Activated T-helper 1 cell treated with Interleukin-2 at 50 U/mL for 16 hours (primary cell): ENCODE measurements at places on chromosomes 5 and 9.

DNA sequence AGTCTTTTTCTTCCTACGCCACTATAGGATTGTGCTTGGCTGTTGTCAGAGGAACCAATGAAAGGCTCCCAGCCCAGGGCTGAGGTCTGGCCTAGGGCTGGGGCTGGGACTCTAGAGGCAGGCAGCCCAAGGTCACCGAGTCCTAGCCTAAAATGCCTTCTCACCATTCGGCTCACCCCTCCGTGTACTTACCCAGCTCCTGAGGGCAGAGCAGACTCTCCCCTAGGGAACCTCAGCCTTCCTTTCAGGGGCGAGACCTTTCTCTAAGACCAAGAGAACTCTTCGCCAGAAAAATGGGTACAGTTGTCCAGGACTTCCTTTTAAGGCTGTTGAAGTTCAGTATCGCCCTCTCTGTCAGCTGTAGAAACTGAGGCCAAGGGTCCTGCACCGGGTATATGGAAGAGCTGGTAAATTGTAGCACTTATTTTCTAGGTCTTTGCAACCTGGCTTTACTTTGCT lies 1.7 kb upstream of the SPRY4 start:
- no peak for DNase-seq

DNA sequence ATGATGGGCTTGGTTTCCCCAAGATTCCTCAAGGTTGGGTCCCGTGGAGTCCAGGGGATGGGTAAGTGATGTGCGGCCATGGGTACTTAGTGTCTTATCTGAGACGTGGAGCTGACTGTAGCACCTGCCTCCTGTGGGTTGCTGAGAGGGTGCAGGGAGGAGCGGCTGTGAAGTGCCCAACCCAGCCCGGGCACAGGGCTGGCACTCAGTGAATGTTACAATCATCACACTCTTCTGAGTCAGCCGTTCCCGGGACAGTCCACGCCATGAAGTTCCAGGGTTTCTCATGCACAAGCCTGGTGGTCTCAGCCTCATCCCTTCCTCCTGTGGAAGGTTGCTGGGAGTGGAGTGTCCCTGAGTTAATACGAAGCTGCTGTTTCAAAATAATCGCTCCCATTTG lies 29.1 kb downstream of the NTNG2 start:
- DNase-seq, result no peak

- no peak for DNase-seq
These were observed 202.3 kb upstream of the IRX1 start for GRCh38 chr5:3393122-3393919.

DNA sequence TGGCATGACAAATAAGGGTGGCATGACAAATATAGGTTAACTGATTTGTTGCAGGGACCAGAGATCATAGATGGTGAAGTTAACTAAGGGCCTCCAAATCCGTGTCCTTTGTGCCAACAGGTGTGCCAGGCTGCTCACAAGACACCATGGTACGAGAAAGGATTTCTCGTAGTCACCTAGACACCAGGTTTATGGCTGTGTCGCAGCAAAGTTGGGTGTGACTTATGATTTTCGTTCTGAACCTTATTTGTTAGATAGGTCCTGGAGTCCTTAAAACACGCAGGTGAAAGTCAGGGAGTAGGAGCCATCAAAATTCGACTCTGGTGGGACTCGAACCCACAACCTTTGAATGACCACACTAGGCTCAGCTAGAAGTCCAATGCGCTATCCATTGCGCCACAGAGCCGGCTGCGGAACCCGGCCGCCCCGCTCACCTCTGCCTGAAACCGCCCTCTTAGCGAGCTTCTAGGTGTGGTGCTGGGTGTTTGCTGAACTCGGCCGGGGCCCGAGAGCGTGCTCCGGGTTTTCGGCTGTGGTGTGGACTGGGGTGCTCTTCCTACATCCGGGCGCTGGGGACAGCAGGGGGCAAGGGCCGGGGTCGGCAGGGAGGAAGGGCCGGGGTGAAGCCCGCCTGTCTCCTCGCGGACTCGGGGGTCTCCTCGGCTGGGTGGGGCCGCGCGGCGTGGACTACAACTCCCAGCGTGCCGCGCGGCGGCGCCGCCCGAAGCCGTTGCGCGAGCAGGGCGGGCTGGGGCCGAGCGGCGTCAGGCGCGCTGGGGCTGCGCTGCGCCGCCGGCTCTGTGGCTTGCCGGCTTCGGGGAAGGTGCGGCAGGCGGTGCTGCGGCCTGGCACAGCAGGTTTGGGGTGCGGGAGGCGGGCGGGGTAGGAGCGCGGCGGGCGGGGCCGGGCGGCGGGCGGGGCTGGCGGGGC lies at the start of gene SLC27A4:
Gene SLC27A4, plus strand, starts transcription at position 767 of the 930 bp plus-strand sequence. CDS start 2,606 bp downstream, outside the sequence.
- DNase-seq, result peak; percentile 77

- DNase-seq, result no peak
These were observed 445.5 kb downstream of the GABRG2 start for GRCh38 chr5:162512935-162513565.

- DNase-seq, result no peak
These were observed 167.5 kb downstream of the SAXO1 start for GRCh38 chr9:18865542-18865941.

- DNase-seq, result no peak
These were observed 98.6 kb downstream of the PAM start for GRCh38 chr5:102853680-102854079.

- no peak for DNase-seq
These were observed 25.7 kb downstream of the ZSWIM6 start for GRCh38 chr5:61357745-61358144.

DNA sequence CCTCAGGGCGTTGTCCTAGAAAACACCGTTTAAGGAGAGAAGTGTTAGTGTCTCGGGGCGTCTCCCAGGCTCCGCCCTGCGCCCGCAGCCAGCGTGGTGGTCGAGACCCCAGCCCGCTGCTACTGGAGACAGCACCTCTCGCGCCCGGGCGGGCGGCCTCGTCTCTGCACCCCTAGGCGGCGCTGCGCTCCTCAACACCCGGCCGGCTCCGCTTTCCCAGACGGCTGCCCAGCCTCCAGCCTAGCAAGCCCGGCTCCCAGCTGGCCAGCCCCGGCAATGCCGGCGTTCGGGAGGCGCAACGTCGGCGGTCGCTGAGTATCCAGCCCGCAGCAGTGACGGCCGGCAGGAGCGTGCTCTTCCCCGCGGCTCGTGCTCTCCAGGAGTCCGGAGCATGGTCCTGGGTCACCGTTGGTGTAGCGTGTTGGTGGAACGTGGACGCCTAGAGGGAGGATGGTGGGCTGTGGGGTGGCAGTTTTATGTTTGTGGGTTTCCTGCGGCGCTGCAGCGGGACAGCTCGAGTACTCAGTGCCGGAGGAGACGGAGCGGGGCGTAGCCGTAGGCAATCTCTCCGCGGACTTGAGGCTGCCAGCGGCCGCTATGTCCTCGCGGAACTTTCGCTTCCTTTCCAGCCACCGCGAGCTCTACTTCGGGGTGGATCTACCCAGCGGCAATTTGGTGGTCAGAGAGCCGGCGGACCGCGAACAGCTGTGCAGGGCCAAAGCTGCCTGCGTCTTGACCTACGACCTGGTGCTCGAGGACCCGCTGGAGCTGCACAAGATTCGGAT lies 536 bp downstream of the PCDHAC1 start:
- no peak for DNase-seq

DNA sequence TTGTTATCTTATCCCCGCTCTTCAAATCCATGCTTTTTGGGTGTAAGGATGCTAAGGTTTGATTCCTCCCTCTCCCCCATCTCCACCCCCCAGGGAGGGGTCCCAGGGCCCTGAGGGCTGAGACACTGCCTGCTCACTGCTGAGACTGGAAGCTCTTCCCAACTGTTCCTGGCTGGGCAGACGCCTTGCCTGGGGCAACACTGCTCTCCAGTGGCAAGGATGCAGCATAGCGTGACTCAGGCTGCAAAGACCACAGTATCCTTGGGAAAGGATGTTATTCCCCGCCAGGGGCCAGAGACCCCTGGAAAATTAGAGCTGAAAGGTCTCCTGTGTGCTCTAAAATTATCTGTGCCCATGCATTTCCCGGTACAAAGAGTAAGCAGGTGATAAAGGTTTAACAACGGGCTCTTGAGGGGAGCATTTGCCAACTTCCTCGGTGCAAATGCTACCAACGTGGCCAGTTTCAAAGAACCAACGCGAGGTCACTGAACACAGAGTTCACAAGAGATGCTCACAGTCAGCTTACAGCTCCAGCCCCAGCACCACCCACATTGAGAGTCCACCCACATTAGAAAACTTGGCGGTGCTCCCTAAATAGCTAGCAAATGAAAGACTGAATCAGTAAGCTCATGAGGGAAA lies 271.9 kb downstream of the NSG2 start:
- DNase-seq, result no peak

- no peak for DNase-seq
These were observed 1.6 kb upstream of the PCAT7 start for GRCh38 chr9:94553029-94553938.

- no peak for DNase-seq
These were observed 1.5 kb downstream of the WHRN start for GRCh38 chr9:114503522-114504340.

- DNase-seq, result no peak
These were observed 29.2 kb upstream of the ADRA1B start for GRCh38 chr5:159887050-159887449.

- no peak for DNase-seq
These were observed 20.7 kb downstream of the NLN start for GRCh38 chr5:65742565-65743231.

DNA sequence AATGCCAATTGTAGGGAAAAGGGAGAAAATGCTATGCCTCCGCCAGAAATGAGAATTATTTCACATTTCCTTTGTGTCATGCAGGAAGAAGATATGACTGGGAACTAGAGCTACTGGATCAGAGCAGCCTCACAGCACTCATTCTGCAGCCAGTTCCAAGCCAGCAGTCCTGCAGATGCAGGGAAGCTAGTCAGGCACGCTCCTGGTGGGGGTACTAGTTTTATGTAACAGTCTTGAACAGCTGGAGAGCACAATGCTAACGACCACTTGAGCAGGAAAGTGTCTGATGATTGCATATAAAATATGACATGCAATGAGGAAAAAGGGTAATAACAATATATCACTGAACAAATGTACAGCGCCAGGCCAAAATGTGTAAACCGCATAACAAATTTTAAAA lies 21.7 kb downstream of the CDH10 start:
- DNase-seq, result no peak

- DNase-seq, result no peak
These were observed 12.7 kb downstream of the FAT2 start for GRCh38 chr5:151578326-151579025.

- DNase-seq, result no peak
These were observed 145.7 kb downstream of the CFAP90 start for GRCh38 chr5:7705261-7705660.

DNA sequence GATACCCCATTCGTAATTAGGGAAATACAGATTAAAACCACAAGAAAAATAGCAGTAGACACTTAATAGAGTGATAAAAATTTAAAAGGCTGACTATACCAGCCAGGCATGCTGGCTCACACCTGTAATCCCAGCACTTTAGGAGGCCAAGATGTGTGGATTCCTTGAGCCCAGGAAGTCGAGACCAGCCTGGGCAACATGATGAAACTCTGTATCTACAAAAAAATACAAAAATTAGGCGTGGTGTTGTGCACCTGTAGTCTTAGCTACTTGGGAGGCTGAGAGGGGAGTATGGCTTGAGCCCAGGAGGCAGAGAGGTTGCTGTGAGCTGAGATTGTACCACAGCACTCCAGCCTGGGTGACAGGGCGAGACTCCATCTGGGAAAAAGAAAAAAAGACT lies 72.0 kb downstream of the FCHO2 start:
- DNase-seq, result no peak

- DNase-seq, result no peak
These were observed 72.2 kb downstream of the SIL1 start for GRCh38 chr5:139125991-139126390.

GRCh38 chr5:67032921-67033664 lies 163.5 kb downstream of the CD180 start:
- no peak for DNase-seq

DNA sequence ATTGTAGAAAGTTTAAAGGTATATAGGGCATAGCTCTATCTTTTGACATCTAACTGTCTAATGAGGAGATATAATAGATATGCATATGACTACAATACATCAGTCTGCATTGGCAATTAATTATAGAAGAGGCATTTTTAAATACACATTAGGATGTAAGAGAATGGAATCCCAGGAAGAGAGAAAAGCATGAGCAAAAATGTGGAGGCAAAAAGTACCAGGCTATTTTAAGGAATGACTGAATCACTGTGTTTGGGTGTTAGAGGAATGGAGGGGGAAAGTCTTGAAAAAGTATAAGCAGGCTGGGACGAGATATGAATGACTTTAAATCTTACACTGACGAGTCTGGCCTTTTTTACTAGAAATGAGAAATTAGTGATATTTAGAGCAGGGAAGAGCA lies 138.4 kb upstream of the ZNF462 start:
- no peak for DNase-seq

- no peak for DNase-seq
These were observed 54.4 kb downstream of the CCDC192 start for GRCh38 chr5:127757576-127757975.

DNA sequence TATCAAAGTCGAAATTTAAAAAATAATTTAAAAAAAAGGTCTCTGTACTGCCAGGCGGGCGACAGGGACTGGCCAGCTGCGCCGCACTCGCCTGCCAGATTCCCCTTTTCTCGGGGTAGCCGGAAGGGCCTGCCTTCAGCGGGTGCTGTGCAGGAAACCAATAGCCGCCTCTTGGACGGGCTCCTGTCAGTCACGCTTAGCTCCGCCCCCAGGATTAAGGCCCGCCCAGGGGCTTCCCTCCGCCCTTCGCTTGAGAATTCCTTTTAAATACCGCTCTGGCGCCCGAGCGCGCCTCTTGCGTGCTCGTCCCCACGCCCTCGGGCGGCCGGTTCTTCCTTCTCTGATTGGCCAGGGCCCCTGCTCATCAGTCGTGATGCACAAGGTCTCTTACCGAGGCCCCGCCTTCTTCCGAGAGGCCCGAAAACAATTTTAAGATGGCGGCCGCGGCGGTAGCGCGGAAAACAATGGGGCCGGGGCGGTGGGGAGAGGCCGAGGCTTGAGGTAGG lies at the start of gene MAML1:
Gene MAML1, plus strand, starts transcription at position 411 of the 506 bp plus-strand sequence. CDS start 291 bp downstream, outside the sequence.
- peak; percentile 99 for DNase-seq

GRCh38 chr5:114438471-114438870 lies 76.6 kb downstream of the KCNN2 start:
- no peak for DNase-seq
